GM10248 (cell line): ENCODE measurements at places on chromosomes 16 and 17.

DNA sequence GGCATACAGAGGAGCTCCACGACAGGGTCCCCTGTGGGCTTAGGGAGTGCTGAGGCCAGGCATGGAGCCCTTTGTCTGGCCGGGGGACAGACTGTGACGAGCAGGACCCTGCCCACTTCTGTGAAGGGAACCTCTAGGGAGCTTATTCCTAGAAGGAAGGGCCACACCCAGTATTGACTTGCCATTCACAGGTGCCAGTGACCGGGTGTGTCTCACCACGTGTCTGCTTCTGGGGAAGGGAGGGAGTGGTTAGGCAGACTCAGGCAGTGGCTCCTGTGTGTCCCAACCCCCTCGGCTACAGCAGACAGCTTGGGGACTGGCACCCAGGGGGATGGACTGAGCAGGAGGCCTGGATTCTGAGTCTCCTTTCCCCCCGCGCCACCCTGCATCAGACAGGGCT is 57.2 kb downstream of the SOCS1 start:
- no peak for DNase-seq

GRCh38 chr17:81576621-81577277 is 24.6 kb upstream of the FAAP100 start:
- DNase-seq = no peak

DNA sequence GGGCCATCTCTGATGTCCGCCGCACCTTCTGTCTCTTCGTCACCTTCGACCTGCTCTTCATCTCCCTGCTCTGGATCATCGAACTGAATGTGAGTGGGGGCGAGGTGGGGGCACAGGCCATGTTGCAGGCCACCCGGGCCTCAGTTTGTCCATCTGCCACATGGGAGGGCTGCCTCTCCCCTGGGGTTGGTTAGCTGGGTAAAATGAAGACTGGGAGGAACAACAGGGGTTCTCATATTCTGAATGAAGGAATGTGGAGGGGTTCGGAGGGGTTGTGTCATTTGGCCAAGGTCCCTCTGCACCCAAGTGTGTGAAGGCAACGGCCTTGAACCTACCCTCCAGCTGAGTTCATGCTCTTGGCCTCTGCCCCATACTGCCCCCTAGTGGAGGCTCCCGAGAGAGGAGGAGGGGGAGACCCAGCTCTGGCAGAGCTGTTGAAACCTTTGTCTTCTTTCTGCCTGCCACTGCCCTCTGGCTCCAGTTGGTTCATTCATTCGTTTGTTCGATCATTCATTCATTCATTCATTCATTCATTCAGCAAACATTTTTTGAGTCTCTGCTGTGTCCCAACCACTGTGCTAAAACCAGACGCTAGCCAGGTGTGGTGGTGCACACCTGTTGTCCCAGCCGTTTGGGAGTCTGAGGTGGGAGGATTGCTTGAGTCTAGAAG is 11.4 kb upstream of the TCAP start:
- peak; percentile 91 for DNase-seq

GRCh38 chr16:72902206-72902605 is 145.7 kb downstream of the ZFHX3 start:
- DNase-seq = no peak

- DNase-seq = no peak
Observed at GRCh38 chr16:67370661-67371060, 22.6 kb downstream of the TPPP3 start.

GRCh38 chr16:12435018-12435417 is 368.7 kb downstream of the CPPED1 start:
- no peak for DNase-seq

DNA sequence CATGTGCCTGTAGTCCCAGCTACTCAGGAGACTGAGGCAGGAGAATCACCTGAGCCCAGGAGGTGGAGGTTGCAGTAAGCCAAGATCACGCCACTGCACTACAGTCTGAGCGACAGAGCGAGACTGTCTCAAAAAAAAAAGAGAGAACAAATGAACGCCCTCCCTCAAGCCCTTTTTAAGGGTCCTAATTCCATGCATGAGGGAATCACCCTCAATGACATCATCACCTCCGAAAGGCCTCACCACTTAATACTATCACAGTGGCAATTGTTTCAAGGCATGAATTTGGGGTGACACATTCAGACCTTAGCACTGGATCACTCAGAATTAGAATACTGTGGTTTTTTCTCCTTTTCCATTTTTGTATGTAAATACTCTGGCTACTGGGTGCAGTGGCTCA is 57.8 kb downstream of the CHD9NB start:
- no peak for DNase-seq

DNA sequence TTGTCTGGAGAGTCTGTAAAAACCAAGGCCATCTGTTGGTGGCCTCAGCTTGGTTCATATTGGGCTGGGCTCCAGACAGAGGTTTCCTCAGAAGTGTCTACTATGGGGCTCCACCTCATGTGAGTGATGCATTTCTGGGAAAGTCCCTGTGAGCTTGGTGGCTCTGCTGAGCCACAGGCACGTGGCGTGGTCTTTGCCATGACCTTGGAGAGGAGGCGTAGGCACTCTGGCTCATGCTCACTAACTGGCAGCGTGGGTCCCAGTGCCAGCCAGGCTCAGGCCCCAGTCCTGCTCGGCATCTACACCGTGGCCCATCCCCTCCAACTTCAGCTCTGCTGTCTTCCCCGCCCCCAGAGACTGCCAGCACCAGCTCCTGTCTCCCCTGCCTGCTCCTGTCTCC is 10.7 kb upstream of the SMTNL2 start:
- peak; percentile 66 for DNase-seq

GRCh38 chr16:59236804-59237458 is 502.8 kb upstream of the GOT2 start:
- DNase-seq = no peak

DNA sequence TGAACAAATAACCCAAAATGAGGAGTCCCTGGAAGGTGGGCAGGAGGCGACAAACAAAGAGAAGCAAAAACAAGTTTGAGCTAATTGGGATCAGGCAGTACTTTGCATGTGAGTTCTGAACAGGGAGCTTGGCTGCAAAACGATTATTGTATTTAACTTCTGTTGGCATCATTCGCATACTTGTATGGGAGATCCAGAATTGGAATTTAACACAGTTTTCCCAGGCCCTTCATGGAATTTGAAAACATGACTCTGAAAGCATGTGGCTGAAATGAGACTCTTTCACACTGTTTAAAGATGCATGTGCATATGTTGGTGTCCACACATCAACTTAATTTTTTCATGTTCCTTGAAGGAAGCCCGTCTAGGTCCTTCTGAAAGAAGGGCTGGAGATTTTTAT is 674.3 kb downstream of the WWOX start:
- no peak for DNase-seq

DNA sequence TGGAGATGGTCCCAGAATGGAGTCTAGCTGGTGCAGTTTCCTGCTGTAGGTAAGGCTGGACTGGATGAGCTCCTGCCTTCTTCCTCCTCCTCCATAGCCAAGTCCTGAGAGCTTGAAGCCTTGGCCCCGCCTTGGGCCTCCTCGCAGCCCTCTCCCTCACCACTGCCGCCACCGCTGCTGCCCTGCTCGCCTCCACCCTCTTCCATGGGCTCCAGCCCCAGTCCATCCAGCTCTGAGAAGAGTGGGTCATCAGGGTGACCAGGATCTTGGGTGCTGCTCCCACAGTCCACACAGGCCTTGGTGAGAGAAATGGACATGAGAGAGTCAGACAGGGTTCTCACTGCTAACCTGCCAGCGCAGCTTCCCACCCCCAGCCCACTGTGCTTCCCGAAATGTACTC is 11.2 kb downstream of the PER1 start:
- no peak for DNase-seq

- DNase-seq = no peak
Observed at GRCh38 chr17:5864741-5865657, 205.2 kb upstream of the WSCD1 start.

DNA sequence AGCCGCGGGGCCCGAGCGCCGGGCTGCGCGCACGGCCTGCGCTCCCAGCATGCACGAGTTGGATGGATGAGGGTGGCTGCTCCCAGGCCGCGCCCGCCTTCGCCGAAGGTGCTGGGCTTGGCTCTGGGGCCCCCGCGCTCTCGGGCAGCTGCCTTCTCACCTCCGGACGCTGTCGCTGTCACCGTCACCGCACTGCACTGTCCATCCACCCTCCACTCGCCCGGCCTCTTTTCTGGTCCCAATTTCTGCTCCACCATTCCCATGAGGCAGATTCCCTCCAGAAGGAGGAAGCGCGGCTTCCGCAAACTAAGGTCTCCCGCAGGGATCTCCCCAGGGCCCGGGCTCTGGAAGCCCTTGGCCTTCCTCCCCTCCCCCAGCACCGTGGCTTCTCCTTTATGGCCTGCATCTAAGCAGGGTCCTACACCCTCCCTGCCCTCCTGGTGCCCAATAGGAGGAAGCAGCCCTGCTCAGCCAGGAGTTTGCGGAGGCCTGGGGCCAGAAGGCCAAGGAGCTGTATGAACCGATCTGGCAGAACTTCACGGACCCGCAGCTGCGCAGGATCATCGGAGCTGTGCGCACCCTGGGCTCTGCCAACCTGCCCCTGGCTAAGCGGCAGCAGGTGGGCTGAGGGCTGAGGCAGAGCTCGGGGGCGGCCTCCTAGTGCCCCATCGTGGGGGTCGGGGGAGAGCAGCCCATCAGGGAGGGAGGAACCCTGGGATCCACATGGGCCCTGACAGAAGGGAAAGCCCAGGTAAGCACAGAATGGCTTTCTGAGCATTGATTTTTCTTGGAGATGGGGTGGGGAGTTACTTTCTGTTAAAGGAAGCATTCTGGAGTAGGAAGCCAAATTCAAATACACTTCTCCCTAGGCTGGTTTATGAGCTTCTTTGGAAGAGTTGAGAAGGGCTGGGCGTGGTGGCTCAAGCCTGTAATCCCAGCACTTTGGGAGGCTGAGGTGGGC is 899 bp downstream of the ACE start:
- no peak for DNase-seq

GRCh38 chr17:77285594-77286390 is 145.0 kb downstream of the SEC14L1 start:
- no peak for DNase-seq

DNA sequence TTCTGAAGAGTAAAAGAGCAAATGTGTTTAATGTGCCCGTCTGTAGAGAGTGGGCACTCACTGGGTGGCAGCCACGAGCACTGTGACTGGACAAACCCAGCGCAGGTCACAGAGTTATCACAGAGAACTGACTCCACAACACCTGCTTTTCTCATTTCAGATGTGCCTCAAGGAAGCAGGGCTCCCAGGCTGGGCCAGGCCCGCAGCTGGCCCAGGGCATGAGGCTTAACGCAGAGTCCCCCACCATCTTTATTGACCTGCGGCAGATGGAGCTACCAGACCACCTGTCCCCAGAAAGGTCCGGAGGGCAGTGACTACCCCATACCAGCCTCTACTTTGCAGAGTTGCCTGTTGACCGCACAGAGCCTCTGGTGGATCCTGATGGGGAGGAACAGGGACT is 11.9 kb downstream of the DNAAF8 start:
- DNase-seq = no peak

DNA sequence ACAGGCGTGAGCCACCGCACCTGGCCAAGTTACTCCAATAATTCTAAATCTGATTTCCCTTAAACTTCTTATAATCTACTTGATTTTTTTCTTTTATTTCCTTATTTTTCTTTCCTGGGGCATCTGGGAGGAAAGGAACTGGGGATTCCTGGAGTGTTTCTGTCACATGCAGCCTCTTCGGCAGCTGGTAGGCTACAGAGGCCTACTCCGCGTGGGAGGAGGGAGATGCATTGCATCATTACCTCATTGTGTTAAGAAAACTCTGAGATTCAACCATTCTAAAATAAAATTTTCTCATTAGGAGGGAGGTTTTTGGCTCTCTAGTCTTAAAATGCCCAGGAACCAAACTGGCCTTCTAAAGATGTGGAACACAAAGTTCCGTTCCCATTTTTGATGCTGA is 64.0 kb downstream of the SOX9 start:
- DNase-seq = no peak

DNA sequence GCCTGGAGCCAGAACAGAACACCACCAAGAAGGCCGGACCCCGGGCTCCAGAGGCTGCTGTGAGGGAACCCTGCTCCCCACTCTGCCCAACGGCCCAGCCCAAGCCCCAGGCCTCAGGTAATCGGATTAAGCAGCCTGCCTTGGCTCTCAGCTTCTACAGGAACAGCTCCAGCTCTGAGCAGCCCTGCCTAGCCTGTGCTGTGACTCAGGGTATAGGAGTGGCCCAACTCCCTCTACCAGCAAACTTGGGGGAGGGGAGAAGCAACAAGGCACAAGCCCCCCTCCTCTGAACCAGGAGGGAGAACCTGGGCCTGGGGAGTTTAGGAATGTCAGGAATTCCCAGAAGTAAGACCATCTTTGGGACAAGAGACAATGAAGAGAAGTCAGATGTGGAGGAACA is 849 bp upstream of the SOX15 start:
- no peak for DNase-seq

DNA sequence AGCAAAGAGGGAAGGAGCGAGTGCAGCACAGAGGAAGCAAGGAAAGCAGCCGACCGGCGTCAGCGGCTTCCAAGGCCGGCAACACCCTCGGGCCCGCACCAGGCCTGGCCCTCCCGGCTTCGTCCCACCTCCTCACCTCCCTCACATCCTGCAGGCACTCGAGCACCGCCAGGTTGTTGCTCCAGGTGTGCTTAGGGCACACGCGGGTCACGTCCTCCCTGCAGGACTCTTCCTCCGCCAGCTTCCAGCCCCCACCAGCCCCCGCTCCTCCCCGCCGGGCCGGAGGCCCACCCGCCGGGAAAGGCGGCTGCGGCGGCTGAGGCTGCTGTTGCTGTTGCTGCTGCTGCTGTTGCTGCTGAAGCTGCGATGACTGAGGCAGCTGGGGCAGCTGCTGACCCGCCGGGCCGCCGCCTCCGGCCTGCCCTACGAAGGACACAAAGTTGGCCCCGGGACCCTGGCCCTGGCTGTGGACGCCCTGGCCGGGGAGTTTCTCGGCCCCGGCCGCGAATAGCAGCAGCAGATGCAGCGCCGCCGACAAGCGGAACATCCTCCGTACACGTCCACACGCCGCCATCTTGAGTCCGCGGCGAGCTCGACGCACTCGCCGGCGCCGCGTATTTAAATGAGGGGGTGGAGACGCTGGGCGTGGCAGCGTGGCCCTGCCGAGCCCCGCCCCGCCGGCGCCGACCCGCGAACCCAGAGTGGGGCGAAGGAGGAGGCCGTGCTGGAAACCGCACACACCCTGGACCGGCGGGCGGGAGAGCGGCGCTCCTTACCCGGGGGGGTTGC is at the start of gene GLG1:
Gene GLG1 (minus strand): TSS at position 594 of the 789 bp plus-strand sequence. CDS start 20 bp downstream, at position 574.
- peak; percentile 92 for DNase-seq

DNA sequence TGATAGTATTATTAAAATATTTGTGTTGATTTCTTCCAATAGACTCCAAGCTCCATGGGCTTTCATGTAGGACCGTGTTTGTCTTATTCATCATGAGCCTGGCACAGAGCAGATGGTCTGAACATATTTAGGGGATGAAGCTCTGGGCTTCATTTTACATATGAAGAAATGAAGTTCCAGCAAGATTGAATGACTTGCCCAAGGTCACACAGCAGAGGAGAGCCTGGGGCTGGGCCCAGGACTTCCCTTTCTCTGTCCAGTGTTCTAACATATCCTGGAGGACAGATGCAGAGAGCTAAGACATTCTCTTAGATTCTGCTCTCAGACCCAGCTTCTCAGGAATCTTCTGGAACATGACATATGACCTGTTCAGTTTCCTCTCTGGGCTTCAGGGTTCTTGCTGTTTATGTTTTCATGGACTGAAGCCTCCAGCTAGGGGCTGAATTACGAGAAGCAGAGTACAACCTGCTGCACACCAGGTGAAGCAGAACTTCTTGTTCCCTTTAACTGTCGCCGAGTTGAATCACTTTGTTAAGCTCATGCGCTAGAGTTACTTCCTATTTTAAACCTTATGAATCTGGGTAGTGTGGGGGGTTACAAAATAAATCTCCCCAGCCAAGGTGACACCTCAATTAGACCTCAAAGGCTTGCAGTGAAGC is 53.6 kb downstream of the GPRC5B start:
- DNase-seq = no peak

- peak; percentile 77 for DNase-seq
Observed at GRCh38 chr17:31008374-31009041, 37.7 kb downstream of the RNF135 start.
